ENCODE measurements at places on chromosomes 5 and 9. TPM values are rescaled to one million over a fixed set of nuclear protein-coding genes. Genes with fewer than 3 reads are reported as not detected.
A peak's percentile ranks its signal among the peaks of the same experiment; 100 is the strongest.

DNA sequence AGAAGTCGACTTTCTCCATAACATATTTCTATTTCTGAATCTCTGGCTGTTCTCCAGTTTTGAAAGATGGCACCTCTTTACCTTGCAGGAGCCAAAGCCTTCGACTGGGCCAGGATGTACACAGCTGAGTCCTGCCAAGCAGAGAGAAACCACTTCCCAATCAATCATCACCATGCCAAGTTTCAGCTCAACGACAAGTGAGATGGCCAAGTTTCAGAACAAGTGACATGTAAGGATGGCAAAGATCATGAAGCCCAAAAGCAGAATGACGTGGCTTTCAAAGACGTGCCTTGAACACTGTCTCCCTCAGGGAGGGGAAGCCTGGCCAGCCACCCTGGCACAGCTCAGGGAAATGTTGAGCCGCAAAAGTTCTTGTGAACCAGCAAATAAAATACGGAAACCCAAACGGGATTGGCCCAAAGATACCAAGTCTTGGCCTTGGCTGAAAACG, 17.7 kb downstream of the STK10 start:
- DNase-seq = no peak

The SLC34A1 gene
- total RNA-seq = not detected

The FREM1 gene
- total RNA-seq = 3.9 TPM

DNA sequence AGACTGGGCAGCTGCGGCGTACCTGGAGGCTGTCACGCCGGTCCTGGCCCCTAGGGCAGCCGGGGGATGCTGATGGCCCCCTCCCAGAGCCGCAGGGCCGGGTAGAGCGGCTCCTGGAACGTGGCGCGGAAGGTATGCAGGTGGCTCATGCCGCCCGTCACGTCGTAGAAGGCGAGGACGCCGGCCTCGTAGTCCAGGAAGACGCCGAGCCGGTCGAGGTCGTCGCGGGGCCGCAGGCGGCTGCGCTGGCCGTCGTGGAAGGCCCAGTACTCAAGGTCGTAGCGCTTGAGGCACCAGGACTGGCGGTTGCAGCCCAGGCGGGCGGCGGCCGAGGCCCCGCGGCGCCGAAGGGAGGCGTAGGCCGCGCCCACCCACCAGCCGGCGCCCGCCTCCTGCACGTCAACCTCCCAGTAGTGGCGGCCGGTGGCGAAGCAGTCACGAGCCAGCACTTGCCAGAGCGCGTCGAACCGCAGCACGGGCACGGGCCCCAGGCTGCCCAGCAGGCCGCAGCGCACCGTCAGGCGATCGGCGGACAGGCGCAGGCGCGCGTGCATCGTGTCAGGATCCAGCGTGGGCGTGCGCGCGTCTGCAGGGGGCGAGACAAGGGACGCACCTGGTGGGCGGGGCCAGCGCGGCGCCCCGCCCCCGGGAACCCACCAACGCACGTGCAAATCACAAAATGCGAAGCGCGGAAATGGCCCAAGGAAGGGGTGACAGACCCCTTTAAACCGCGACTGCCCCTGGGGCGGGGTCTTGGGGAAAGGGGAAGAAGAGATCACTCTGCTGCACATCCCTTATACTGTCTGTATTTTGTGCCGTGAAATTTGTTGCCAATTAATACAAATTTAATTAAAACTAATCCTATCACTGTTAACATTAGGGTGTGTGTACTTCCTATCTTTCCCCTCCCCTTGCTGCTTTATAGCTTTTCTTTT, 31.2 kb downstream of the NANS start:
- DNase-seq = peak; percentile 73

The PCDHB10 gene
- total RNA-seq = 1.4 TPM

DNA sequence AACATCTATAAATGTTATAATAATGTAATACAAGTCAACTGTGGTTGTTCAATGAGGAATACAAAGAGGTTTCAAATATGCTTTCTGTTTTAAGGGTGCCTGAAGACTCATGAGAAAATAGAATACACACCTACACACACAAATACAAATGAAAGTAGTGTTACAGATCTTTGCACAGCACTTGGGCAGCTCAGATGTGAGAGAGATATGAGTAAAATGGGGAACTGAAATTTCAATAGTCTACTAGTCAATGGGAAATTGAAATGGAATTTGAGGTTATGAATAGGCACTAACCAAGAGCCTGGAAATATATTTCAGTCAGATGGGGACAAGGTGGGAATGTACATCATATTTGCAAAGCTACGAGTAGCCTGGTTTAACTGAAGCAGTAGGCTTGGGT, 96.6 kb downstream of the ISL1 start:
- no peak for DNase-seq

The TICAM2 gene
- total RNA-seq = 4.0 TPM

The DNAJA1 gene
- total RNA-seq = 103 TPM

The ARHGEF28 gene
- total RNA-seq = 1.1 TPM
